ENCODE measurements at places on chromosomes 13 and 19.

DNA sequence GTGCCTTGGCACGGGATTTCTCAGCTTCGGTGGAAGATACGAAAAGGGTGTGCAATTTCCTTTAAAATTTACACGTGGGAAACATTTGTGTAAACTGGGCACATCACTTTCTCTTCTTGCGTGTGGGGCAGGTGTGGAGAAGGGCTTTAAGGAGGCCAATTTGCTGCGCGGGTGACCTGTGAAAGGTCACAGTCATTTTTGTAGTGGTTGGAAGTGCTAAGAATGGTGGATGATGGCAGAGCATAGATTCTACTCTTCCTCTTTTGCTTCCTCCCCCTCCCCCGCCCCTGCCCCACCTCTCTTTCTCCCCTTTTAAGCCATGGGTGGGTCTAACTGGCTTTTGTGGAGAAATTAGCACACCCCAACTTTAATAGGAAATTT is 7.2 kb downstream of the SLITRK5 start:
- no peak for DNase-seq

- peak; percentile 3 for DNase-seq
Measured at GRCh38 chr13:33722216-33722915, 95.6 kb upstream of the RFC3 start.

- DNase-seq: no peak
Measured at GRCh38 chr19:17037966-17038500, 11.4 kb upstream of the CPAMD8 start.

- no peak for DNase-seq
Measured at GRCh38 chr19:53357821-53358581, 7.5 kb upstream of the ZNF525 start.

DNA sequence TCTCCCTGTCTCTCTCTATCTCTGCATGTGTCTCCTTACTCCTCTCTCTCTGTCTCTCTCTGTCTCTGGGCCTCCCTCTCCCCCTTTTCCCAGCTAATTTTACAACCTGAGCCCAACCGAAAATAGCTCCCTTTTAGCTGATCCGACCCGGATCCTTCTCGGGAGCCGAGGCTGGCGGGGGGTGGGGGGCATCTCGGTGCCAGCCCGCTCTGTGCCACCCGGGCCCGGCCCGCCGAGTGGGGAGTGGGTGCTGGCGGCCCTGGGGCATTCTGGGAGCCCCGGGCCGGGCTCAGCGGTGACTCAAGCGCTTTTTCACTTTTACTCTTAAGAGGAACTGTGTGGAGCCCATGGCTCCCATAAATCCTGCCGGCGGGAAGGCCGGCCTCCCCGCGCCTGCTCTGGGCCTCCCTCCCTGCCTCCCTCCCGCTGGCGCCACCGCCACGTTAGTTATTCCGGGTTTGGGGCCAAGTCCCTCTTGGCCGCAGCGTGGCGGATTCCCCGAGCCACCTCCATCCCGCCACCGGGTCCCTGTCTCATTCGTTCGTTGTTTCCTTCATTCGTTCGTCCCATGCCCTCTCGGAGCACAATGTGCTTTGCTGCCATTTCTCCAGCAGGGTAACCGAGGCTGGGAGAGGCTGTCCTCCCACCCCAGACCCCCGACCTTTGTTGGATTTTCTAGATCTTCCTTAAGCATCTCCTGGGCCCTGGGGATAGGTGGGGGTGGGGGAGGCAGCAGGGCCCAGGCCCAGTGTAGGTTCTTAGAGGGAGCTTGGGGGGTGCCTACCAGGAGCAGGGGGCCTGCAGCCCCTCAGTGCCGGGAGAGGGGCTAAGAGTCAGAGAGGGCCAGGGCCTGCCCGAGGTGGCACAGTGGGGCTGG is 3.2 kb downstream of the NFIC start:
- DNase-seq: no peak

DNA sequence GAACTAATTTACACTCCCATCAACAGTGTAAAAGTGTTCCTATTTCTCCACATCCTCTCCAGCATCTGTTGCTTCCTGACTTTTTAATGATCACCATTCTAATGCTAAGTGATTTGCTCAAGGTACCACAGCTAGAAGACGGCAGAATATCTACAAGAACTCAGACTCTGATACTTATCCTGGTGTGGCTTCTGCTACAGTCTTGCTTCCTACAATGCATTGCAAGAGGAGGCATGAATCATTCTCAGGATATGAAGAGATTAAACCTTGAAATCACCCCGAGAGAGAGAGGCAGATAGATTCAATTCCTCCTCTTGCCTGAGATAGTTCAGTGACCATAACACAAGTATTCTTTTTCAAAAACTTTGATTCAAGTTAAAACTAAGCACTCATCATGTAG is 306.4 kb downstream of the TBC1D4 start:
- no peak for DNase-seq

- no peak for DNase-seq
Measured at GRCh38 chr19:16571283-16571682, 932 bp downstream of the SLC35E1 start.

GRCh38 chr13:113441661-113442060 is 11.6 kb downstream of the ADPRHL1 start:
- no peak for DNase-seq

DNA sequence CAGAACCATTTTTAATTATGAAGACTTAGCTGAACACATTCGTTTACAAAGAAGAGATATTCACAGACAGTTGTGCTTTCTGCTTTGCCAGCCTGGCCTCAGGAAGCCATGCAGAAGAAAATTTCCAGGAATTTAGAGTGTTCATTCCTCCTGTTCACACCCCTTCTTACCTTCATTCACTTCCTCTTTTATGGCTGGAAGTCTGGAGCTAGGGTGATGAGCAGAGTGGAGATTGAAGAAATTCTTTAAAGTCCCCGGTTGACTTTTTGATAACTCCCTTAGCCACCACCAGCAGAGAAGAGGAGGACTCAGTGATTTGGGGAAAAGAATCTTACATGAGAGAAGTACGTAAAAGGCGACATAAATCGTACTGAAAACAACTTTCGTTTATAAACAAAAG is 263.6 kb upstream of the TSHZ3 start:
- no peak for DNase-seq

- DNase-seq: no peak
Measured at GRCh38 chr13:40283666-40284065, 382.8 kb downstream of the FOXO1 start.

DNA sequence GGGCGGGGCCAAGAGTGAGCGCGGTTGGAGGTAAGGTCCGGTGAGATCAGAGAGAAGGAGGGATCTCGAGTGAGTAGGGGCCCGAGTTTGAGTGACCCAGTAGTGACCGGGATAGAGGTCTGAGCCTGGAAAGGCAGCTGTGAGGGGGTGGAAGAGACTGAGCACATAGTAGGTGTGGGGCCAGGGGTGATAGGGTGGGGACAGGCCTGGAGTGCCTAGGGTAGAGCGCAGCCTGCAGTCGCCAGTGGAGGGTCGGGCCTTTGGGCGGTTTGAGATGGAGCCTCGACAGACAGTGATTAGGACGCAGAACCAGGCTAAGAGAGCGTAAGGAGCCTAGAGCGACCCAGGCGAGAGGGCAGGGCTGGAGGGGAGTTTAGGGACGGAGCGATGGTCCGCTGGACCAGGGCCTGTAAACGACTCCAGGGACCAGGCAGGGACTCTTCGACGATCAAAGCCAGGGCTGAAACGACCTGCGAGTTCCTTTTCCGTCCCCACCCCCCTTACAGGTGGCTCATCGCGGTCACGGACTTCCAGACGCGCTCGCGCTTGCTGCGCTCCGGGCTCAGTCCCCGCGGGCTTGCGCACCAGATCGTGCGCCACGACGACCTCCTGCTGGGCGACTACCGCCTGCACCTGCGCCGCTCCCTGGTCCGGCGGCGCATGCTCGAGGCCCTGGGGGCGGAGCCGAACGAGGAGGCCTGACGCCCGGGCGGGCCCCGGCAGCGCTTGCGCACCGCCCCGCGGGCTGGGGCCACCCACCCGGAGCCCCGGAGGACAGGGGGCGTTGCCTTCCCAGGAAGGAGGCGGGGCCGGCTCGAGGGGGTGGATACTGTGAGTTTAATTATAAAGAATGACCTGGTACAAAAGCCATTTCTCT is 9.4 kb downstream of the C19orf81 start:
- no peak for DNase-seq

DNA sequence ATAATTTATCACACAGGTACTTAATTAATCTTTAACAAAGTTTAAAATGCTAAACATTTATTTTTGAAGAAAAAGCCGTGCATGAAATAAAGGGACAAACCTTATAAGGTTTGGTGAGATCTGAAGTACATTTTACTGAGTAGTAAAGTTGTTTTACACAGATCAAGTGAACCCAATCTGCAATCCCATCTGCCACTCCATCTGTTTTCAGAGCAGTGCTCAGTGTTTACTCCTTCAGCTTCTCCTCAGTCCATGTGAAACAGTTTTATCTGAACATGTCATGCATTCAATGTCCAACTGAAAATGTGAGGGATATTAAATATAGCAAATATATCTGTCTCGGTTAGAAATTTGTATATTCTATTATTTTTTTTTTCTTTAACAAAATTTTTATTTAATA is 166.8 kb downstream of the MAB21L1 start:
- no peak for DNase-seq

DNA sequence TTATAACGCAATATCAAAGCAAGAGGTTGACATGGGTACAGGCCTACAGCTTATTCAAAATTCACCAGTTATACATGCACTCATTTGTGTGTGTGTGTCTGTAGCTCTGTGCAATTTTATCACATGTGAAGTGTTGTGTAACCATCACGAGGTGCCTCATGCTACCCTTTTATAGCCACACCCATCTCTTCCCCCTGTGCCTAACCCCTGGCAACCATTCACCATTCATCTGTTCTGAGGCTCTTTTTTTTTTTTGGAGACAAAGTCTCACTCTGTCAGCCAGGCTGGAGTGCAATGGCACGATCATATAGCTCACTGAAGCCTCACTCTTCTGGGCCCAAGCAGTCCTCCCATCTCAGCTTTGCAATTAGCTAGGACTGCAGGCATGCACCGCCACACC is 78.4 kb downstream of the DPF1 start:
- no peak for DNase-seq

DNA sequence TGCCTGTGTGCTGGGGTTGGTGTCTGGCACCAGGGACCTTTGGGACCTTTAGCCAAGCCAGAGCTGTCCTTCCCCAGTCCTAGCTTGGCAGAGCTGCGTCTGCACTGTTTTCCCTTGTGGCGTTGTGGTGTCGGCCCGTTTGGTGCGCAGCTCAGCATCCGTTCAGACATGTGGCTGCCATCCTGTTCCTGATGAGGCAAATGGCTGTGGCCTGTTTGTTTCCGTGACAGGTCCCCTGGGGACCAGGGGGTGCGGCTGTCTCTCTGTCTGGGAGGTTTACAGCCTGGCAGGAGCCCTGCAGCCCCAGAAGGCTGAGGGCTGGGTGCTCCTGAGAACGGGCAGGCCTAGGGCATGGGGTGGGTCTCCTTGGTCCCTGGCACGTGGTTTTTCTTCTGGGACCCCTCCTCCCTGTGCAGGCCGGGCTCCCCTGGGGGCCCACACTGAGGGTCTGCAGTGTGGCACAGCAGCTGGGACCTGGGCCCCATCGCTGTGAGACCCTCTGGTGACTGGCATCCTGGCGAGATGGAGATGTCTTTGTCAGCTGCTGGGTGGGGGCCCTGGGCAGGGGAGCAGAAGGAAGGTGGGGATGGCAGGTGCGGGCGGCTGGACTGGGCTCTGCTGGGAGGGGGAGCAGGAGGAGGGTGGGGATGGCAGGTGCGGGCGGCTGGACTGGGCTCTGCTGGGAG is 4.0 kb downstream of the SPPL2B start:
- DNase-seq: no peak

- DNase-seq: no peak
Measured at GRCh38 chr19:50668879-50669278, 19.6 kb downstream of the C19orf81 start.

- DNase-seq: no peak
Measured at GRCh38 chr19:32091241-32091640, 254.2 kb upstream of the ZNF507 start.

DNA sequence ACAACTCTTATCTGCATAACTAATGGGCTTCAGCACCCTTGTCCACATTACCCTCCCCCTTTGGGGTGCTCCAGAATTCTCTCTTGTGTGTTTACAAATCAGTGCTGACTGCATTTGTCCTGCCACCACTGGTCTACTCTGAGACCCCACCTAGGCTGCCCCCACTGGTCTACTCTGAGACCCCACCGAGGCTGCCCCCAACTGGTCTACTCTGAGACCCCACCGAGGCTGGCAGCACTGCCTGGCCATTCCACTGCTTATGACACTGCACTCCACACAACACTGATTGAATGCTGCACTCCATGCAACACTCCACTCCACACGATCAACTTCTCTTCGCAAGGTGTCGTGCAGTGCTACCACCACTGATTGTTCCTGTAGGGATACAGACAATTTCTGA is 1459.2 kb upstream of the SLC10A2 start:
- no peak for DNase-seq

DNA sequence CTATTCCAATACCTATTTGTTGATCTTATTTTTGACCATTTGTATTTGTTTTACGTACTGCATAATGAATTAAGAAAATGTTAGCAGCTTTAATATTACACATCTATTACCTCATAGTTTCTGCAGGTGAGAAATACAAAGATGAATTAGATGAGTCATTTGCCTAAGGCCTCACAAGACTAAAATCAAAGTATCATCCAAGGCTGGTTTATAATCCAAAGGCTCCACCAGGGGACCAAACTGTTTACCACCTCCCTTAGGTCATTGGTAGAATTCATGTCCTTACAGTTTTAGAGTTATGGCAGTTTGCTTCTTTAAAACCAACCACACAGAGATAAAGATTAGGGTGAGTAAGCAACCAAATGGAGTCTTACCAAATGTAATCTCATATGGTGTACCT is 848.1 kb downstream of the SLITRK6 start:
- DNase-seq: no peak

DNA sequence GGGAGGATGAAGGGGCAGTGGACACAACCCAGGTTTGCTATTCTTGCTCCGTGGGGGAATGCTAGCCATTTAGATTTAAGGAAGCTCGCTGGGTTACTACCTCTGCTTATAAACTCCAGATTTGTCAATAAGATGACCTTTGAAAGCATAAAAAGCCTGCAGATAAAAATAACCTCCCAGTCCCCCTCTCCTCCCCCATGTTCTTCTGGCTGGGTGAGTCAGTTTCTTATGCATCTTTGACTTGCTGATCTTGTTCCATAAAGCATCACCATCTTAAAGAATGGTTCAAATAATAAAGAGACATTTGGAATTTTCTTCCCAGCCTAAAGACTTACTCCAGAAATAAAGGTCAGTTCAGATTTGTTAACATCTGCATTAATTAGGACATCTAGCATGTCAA is 118.3 kb upstream of the RNF113B start:
- DNase-seq: no peak

GRCh38 chr19:33400856-33401682 is 27.6 kb downstream of the CEBPG start:
- no peak for DNase-seq

DNA sequence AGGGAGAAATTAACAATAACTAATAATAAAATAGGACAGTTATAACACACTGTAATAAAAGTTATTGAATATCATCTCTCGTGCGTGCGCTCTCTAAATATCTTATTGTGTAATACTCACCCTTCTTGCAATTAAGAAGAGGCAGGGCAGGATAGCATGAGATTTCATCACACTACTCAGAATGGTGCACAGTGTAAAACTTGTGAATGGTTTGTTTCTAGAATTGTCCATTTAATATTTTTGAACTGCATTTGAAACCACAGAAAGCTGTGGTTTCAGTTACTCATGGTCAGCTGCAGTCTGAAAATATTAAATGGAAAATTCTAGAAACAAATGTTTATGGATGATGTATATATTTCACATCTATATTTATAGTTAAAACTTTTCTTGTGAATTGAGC is 161.1 kb downstream of the DCT start:
- no peak for DNase-seq

GRCh38 chr13:111954661-111955411 is 112.1 kb upstream of the SOX1 start:
- DNase-seq: no peak

- DNase-seq: no peak
Measured at GRCh38 chr19:495402-496111, 729 bp upstream of the MADCAM1 start.

All from NCI-H2029 treated with DMSO at 0.1 percent for 48 hours (cell line).